ENCODE measurements at places on chromosomes 3 and 15.

DNA sequence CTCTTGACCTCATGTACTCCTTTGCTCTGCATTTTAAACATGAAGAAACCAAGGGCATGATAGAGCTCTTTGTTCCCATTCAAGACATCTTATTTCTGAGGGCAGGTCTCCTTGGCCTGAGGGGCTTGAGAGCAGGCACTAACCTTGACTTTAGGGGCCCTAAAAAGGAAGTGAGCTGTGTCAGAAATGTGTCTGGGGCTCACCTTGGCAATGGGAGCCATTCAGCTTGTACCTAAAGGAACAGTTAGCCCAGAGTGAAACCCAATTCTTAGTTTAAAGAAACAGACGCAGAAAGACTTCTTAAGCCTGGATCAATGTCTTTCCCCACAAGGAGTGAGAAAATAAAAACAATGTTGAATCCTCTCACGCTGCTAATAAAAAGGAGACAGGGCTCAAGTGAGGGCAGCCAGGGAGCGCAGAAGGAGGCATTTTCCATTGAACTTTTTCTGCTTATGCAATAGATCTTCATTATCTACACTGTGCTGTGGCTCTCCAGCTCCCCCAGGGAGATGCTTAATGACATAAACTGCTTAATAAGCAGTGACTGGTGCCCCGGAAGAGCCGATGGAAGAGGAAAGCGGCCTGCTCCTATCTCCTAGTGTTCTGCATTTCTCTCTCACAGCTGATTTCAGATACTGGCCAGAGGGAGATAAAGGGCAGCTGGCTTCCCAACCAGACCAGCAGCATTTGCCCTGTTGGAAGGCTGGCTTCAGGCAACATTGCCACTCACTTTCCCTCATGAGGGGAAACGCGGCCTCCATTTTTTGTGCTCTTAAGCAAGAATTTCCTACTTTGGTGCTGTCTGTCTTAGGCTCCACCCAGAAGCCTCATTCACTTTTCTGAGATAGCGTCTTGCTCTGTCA, 152.0 kb downstream of the OPA1 start:
- no peak for DNase-seq

DNA sequence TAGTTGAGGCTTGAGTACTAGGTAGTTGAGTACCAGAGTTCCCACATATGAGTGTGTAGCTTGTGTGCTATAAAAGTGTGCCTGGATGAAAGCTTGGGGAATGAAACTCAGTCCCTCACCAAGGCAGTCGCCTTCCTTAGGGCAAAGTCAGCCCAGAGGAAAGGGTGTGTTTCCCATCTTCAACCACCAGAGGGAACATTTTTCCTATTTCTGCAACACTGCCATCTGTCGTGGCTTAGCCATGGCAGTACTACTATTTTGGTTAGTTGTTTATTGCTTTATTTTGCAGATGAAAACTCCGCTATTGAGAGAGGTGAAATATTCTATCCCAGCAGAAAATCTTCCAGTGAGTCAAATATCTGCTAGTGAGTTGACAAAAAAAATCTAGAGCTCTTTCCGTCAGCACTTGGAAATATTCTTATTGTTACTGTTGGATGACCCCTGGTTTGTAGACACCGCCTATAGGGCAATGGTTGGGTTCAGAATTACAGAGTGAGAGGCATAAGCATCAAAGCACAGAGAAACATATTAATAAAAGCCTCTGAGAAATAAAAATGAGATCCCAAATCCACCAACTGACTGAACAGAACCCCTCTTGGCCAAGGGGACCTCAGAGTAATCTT, 239.9 kb downstream of the CPNE4 start:
- DNase-seq: peak; percentile 5

DNA sequence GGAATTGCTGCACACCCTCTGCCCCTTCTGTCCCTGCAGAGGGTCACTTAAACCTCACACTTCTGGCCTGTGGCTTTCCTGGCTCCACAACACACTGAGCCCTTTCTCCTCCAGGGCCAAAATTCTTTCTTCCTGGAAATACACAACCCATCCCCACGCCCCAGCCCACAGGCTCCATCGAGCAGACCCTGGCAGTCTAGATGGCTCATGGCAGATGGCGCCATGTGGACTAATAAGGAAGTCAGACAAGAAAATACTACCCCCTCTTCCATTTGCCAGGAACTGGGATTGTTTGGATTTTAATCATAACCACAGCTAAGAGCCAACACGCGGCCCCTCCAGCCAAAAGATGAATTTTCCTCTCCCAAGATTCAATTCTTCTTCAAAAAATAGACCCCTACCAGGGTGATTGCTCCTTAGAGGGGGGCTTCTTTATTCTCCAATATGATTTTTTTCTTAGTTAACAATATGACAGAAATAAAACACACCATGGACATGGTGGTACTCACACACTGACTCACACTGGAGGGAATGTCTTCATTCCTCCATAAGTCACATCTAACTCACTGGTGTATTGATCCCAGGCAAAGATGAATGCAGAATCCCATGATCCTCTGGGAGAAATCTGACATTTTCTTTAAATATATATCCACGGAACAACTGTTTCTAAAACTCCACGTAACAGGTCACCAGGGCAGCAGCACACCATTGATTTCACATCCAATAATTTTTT, 111.5 kb downstream of the NTRK3 start:
- no peak for DNase-seq

- no peak for DNase-seq
Measured at GRCh38 chr3:24225385-24225950, 269.2 kb downstream of the THRB start.

DNA sequence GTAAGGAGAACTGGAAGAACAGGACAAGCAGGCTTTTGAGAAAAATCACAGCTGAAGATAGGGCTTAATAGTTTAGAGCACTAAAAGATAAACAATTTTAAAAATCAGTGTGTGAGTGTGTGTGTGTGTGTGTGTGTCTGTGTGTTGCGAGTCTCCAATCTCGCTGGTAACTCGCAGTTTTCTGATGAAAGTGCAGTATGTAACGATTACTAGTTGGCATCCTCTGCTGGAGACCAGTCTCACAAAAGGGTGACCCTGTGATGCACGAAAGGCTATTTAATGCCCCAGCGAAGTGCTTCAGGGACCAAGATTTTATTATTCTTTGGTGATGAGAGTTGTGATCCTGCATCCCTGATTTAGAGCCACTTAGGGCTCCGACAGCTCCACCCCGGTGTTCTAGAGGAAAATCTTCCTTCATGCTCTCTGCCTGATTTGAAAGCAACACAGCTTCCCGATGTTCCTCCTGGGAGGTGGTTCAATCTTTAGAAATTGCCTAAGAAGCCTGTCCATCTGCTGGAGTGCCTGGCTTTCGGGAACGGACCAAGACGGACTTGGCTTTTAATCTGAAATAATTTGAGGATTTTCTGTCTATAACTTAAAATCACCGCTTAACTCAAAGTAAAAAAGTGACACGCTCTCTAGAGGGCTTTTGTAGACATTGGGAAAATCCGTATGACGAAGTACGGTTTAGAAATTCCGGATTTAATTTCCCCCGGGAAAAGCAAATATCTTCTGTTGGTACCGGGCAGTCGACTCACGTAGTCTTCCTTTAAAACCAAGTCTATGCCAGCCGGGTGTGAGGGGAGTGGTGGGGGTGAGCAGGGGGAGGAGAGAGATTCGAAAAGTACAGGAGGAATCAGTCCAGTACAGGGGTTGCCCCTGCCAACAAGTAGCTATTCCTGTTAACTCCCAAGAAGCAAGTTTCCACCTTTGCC, 1.1 kb upstream of the ALCAM start:
- DNase-seq: no peak

DNA sequence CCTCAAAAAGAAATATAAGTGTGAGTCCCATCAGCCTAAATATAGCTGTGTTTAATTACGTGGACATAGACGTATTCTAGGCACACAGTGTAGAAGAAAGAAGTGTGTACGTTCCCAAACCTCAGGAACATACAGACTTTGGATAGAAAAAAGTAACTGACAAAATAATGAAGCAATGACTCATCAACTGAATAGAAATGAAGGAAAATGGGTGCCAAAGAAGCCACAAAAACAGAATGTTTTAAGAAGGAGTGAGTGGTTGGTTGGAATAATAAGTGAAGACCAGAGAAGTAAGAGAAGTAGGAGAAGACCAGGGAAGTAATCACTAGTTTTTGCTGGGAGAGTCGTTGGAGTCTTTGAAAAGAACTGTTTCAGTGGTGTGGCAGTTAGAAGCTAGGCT, 518.1 kb downstream of the ROBO1 start:
- DNase-seq: no peak

DNA sequence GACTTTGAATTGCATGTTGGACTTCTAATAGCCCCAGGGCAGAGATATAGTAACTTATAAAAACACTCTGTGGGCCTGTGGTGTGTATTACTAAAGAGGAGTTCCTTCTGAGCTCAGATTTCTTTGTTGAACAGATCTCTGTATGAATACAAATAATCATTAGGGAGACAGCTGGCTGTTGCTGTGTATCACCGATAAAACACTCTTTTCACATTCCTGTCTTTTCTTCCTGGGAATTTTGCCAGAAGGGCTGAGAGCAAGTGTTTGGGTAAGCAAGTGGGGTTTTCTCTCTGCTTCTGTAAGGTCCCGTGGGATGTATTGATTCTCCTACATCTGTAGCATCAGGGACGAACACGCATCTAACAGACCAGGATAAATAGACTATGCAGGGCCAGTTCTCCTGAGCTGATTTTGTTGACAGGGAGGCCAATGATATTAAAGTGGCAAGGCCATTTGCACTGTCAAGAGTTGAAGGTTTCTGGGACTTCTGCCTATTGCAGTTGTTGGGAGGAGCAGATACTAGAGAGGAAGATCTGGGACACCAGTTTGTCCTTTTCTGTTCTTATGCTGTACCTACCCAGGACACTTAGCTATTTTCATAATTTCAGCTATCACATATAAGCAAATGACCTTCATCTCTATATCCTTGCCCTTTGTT, 225.9 kb upstream of the CD96 start:
- DNase-seq: no peak

- no peak for DNase-seq
Measured at GRCh38 chr3:50318615-50319014, 3.9 kb downstream of the HYAL2 start.

DNA sequence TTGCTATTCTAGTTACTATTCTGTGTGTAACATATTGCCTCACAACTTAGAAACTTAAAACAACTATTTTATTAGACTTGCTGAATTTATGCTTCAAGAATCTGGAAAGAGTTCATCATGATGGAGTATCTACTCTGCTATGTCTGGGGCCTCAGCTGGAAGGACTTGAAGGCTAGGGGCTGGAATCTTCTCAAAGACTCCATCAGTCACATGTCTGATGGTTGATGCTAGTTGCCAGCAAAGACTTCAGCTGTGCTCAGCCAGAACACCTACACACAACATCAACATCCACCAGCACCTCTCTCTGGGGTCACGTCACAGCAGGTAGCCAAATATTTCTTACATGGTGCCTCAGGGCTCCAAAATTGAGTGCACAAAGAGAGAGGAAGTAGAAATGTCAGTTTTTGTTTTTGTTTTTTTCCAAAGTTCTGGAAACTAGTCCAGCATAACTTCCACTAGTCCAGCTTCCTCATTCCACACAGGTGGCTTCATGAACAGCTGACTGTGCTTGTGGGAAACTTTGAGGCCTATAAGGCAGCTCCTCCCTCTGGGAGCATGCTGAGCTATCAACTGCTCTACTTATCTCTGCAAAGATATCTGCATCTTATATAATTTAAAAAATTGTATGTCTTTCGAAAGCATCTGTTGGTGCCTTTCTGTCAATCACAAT, 325.4 kb upstream of the AGTR1 start:
- no peak for DNase-seq

GRCh38 chr3:184042617-184043016, 10.2 kb upstream of the HTR3C start:
- no peak for DNase-seq

Data from keratinocyte (primary cell).